Effector CD4-positive, alpha-beta T cell (primary cell): ENCODE measurements at places on chromosomes 7 and 10.

DNA sequence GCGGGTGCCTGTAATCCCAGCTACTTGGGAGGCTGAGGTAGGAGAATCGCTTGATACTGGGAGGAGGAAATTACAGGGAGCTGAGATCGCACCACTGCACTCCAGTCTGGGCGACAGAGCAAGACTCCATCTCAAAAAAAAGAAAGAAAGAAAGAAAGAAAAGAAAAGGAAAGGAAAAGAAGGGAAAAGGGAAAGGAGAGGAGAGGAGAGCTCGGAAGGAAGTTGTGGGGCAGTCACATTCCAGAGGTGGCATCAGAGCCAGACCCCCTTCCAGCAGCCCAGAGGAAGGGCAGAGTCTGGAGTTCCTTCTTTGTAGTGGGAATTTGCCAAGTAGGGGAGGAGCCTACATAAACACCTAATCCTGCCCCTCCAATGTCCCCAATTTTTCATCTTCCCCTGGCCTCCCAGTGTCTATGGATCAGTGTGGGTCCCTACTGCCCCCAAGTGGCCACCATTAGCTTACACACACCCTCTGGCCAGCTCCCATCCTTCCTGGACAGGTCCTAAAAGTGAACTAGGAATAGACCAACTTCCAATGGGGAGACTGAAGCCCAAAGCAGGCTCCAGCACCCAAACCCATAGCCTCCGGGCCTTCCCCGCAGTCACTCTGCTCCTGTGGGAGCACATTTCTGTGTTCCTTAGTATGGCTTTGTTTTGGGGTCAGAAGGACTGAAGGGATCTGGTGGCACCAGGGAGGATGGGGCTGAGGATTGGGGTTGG is 39.6 kb upstream of the HSPB1 start:
- DNase-seq: no peak

DNA sequence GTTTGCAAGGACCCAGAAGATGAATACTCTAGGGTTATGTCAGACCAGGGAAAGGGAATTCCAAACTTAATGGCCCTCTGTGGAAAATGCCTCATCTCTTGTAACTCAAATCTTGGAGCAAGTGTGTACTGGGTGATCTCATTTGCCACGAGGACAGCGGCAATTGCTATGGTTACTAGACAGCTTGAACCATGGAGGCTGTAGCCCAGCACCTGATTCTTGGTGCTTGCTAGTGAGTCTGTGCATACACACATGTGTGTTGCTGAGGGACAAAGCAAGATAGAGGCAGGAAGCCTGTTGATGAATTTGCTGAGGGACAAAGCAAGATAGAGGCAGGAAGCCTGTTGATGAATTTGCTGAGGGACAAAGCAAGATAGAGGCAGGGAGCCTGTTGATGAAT is 58.6 kb upstream of the FEZF1 start:
- DNase-seq: no peak

DNA sequence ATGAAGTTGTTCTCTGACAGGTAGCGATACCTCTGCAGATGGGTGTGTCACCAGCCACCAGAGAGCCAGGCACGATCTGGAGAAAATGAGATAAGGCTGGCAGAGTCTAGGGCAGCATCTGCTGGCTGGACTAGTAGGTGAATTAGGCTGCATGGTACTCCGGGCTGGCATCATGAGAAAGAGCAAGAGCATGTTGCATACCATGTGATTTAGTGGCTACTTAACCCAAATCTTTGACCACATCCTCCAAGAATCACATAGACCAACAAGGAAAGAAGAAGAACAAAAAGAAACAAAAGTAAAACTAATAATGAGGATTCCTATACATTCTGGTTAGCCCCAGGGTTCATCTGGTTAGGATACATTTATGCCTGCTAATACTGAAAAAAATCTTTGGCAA is 23.4 kb upstream of the FAM170B start:
- DNase-seq: no peak

DNA sequence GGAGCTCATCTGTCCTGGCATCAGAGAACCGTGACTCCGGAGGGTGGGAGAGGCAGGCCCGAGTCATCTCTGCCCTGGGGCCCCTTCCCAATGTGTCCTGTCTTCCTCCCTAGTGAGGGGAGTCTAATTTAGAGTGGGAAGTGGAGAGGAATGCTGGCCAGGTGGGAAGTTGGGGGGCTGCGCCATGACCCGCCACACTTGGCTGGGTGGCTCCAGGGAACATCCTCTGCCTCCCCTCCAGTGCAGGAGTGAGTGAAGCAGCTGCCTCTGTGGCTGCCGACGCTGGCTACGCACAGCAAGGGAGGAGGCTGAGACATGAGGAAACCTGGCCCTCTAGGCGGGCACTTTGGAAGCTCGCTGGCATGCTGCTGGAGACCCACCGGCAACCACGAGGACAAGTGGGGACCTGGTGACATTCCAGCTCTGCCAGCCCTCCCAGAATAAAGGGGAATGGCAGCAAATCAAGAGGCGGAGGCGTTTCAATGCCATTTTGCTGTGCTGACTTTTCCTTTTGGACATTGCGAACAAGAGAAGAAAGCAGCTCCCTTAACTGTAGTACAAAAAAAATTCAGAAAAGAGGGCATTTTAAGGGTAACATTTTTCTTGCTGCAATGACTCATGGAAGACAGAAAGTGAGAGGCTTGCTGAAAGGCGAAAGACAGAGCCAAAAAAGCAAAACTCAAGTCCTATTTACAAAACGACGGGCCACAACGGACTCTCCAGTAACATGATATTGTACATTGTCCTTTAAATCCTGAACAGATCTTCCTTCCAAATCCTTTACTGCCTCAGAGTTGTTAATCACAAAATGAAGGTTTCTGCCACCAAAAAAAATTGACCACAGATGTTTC is 121.2 kb upstream of the PITRM1 start:
- DNase-seq: no peak

GRCh38 chr10:97553575-97554031 is 19.0 kb upstream of the ANKRD2 start:
- DNase-seq: peak; percentile 29

DNA sequence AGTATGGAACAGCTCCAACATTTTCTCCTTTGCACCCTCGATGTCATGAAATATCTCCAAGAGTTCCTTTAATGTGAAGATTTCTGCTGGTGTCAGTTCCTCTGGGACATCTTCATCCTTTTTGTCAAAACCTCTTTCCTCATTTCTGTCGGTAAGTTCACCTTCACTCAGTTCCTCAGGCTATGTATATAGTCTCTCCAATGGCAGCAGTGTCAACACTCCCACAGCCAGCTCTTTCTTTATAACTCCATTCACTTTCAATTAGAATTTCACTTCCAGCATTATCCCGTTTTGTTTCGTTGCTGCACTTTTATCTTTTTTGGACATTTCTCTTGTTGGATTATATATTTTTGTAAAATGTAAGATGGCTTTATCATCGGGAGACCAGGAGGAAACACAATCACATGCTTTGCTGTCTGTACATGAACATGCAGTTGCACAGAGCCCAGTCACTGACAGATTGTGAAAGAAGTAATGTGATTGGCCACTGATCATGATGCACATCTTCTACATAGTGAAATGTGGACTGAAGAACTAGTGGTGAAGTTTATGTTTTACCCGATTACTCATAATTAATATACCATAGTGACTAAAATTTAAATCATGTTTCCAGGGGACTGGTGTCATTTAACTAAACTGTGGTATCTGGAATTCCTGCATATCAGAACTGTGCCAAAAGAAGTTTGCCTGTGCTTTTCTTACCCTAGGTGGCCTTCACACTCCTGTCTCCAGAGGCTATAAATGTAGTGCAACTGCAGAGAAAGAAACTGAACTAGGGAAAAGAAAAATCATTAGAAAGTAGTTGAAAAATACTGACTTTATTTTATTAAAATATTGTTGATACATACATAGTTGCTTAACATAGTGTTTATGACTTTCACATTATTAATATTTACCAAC is 289.6 kb downstream of the PPP1R3A start:
- no peak for DNase-seq

GRCh38 chr10:68088740-68089139 is 13.7 kb upstream of the HERC4 start:
- DNase-seq: no peak

DNA sequence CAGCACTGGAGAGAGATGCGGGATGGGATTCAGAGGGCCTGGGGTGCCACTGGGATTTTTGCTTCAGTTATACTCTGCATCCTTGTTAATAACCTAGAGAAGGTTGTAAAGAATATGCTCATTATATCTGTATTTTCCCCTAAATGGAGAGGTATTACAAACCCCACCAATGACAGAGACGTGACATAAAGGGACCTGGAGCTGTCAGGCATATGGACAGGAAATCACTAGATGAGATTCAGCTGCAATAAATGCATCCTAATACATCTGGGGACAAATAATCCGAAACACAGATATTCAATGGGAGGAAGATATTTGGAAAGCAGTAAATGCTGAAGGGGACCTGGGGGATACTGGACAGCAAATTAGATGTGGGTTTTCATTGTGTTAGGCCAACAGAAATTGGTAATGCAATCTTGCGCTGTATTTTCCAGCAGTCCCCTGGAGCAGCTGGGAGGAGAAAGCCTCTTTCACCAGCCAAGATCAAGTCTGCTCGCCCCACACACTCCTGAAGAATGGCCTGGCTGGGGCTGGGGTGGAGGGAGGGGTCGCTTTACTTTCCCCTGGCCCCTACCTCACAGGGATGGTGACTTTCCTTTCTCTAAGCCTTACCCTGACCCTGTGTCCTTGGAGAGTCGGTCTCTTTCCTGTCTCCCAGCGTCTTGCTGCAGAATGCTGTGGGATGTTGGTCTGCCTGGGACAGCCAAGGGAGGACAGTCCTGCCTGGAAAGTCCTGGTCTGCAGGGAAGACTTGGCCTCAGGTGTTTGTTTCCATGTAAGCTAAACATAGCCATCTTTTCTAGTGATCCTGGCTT is 653.8 kb downstream of the LRMDA start:
- no peak for DNase-seq

DNA sequence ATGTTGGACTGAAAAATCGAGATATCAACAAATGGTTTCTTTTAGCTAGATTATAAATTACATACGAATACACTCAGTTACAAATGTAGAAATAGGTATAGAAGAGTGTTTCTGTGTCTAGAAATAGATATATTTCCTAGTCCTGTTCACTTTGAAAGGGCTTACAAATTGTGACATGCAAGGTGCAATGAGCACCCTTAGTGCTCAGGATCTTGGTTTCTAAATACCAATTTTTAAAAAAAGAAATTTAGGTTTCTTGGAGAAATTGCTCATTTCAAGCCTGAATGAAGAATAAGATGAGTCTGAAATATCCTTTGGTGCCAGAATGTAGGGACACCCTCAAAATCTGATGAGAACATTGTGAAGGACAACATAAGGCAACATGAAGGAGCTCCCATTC is 306.0 kb downstream of the CRPPA start:
- no peak for DNase-seq

- peak; percentile 79 for DNase-seq
Observed at GRCh38 chr7:127588019-127588696, at the start of gene ARF5. TSS of gene ARF5 (plus strand) at chr7:127588411. CDS start at chr7:127588499, 88 bp downstream.

DNA sequence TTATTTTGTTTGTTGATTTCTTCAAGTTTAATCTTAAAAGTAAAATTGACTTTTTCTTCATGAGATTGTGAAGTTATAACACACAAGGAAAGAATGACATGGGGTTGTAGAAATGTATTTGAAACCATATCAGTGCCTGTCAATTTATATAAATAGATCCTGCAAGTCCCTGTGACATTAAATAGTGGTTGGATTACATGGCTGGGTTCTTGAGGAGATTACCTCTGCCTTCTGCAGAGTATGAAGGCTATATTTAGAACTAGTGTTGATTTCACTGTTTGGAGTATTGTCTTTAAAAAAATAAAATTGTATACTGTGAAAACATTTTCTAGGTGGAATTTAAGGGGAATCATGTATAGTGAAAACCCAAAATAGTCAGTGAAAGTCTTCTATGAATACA is 385.8 kb upstream of the SMIM30 start:
- no peak for DNase-seq

DNA sequence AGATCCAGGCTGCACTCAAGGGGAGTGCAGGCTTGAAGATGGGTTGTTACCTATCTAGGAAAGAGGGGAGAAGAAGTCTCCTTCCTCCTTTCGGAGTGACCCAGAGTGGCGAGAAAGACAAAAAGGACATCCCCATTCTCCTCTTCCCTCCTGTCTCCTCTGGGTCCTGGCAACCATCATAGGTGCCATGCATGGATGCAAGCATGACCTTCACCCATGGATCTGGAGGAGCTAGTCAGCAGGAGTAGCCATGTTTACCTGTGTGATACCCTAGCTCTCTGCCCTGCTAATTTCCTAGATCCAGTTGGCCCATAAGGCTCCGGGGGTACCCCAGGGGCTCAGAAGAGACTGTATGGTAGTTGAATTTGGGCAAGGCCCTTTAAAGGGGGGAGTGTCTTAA is 17.2 kb upstream of the CROT start:
- no peak for DNase-seq

DNA sequence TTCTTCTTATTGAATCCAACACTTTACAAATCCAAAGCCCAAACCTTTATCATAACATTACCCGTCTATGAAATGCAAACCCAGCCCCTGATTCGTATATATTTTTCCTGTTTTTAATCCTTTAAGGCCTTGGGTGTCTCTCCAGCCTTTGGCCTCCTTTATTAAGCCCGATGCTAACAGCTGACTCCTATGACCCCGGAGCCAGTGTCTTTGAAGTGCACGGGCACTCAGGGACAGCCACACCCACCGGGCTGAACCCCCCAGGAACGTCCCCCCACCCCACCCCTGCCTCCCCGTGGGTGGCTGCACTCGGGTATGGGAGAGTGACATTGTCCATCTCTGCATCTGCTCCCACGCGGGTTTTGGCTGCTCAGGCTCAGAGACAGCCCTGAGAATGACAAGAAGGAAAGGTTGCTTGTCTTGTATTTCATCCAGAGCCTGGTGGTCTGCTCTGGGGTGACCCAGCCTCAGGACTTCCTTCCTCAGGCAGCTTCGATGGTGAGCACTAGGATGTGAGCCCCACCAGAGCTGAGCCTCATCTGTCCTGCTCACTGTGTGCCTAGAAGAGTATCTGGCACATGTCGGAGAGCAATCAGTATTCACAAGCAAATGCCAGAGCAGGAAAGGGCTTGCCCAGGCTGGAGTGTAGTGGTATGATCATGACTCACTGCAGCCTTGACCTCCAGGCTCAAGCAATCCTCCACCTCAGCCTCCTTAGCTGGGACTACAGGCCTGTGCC is 210.4 kb downstream of the SKIDA1 start:
- DNase-seq: no peak

GRCh38 chr10:30862486-30862885 is 169.2 kb downstream of the ZNF438 start:
- no peak for DNase-seq

DNA sequence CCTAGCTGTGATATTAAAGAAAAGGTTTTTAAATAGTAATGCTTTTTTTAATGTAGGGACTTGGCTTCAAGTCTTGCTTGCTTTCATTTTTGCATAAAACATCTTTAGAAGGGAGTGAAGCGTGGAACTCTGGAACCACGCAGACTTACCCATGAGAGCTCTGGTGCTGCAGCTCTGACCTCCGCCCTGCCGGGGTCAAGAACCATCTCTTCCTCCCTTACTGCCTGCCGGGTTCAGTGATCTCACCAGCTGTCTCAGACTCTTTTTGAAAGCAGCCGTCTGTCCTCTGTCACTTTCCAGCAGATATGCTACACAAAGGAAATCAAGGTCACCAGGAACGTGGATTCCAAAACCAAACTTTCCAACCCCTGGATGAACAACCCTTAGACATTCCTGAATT is 353.8 kb downstream of the GPR37 start:
- no peak for DNase-seq

- DNase-seq: no peak
Observed at GRCh38 chr10:43217563-43218205, 49.2 kb downstream of the RASGEF1A start.
